Body of pancreas (tissue), 4 donors: ENCODE measurements at places on chromosomes 12 and 14. TPM values are rescaled to one million over a fixed set of nuclear protein-coding genes. Genes with fewer than 3 reads are reported as not detected.

AVPR1A gene
- 1.8 TPM for total RNA-seq

TBC1D30 gene
- total RNA-seq = 68.7 TPM

DNA sequence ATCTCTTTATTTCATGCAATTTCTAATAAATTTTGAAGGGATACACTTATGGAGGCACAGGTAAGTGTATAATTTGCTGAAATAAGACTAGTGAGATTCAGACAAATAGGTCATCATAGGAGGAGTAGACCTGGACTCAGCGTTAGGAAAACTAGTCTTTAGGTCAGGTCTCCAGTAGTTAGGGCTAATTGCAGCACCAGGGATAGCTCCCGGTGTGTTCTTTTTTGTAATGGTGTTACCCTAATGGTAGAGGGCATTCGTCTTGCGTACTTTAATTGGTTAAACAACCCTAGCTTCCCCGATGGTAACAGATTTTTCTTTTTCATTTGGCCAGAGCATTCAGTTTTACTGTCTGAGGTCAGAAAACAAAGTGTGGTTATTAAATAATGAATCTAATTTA is 64.9 kb downstream of the ARID2 start:
- no peak for DNase-seq

GRCh38 chr12:106030210-106031071 is 108.3 kb downstream of the NUAK1 start:
- DNase-seq = no peak

DNA sequence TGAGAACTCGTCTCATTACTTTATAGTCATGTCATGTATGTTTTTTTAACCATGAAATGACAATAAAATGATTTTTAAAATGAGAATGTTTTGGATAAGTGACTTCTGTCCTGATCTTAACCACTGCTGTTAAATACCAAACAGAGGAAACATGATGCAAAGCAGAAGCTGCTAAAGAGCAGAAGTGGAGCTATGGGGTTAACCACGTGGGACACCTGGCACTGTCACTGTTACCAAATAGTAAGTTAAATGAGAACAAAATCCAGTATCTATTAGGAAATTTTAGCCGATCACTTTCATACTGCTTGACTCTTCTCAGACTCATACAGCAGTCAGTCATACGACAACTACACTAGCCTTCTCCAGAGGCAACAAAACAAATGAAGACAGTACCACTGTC is 82.4 kb downstream of the SCAF11 start:
- DNase-seq = no peak
